ENCODE measurements at places on chromosomes 4 and X.

DNA sequence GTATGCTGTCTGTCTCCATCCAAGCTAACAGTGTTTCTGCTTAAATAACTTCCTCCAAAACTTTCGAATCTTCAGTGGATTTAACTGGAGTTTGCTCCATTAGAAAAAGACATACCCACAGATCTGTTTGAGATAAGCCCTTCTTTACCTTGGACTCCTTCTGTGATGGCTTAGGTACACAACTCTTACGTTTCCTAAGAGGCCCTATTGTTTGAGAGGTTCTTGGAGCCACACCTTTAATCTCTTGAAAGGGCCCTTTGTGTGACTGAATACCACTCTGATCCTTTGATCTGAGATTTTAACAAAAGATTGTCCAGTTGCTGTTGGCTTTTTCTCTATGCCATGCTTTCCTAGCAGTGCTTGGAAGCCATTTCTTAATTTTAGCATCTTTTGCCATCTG, 92.5 kb downstream of the AKAP4 start:
- DNase-seq: no peak

- peak; percentile 25 for DNase-seq
These were observed 90.6 kb downstream of the MID1IP1 start for GRCh38 chrX:38891641-38892413.

DNA sequence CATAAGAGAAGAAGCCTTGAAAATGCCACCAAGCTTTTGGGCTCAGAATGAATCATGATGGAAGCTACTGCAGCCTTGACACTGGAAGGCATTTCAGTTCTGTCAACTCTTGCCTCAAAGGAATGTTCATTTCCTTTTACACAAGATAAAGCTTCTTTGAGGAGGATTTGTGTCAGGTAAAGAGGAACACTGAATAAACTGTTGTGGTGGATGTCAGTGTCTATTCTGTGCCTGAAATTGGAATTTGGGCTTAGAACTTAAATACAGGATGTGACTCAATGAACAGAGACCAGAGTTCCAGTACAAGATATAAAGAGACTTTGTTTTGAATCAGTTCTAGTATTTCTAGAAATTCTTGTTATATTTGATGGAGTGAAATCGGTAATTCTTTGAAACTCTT, 313.2 kb downstream of the PACRGL start:
- no peak for DNase-seq

- DNase-seq: no peak
These were observed 169.9 kb upstream of the HS3ST1 start for GRCh38 chr4:11598591-11598990.

DNA sequence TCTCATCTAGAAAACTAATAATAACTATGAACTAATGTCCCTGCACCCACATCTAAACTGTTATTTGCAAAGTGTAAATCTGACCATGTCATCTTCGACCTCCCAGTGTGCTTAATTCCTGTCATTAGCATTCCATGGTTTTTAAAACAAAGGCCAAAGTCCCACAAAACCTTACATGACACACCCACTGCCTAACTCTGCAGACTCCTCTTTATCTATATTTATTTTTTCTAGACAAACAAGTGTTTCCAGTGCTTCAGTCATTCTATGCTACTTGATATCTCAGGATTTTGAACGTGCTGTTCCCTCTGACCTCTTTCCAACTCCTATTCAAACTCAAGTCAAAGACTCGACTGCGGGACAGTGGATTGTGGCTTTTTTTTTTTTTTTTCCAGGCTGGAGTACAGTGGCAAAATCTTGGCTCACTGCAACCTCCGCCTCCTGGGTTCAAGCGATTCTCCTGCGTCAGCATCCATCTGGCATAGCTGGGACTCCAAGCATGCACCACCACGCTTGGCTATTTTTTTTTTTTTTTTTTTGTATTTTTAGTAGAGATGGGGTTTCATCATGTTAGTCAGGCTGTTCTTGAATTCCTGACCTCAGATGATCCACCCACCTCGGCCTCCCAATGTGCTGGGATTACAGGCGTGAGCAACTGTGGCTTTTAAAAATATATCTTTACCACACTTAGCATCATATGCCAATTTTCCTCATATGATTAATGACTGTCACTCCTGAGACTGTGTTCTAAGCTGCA, 1511.0 kb downstream of the ARAP2 start:
- DNase-seq: no peak

- DNase-seq: no peak
These were observed 123.6 kb downstream of the RELL1 start for GRCh38 chr4:37562592-37562991.

GRCh38 chr4:31807036-31807435, 1086.9 kb downstream of the PCDH7 start:
- no peak for DNase-seq

GRCh38 chrX:49106930-49107329, 16.6 kb downstream of the GPKOW start:
- no peak for DNase-seq

- no peak for DNase-seq
These were observed 627 bp downstream of the CDKN2AIP start for GRCh38 chr4:183445097-183445428.

DNA sequence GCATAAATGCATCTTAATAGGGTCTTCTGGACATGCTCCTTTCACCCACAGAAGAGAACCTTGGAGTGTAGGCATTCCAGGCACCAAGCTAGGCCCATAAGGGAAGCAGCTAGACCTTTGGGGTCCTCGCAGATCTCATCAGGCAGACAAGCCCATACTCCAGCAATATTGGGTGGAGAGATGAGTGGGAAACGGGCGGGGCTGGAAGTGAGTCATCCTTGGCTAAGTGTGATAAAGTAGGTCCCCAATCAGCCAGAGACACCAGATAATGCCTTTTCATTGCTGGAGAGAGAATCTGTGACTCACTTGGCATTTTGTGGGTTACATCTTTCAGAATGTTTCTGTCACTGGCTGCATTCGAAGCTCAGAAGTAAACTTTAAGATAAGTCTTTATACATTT, 133.3 kb upstream of the MBNL3 start:
- peak; percentile 62 for DNase-seq

Measured in stimulated activated CD4-positive, alpha-beta T cell treated with anti-CD3 and anti-CD28 coated beads, Interleukin-1b, Interleukin-23, amount 100 ng/mL, for 48 hours (primary cell).